T1000 (cell line): ENCODE measurements at places on chromosomes 16 and 17.

- peak; percentile 20 for DNase-seq
These were observed 39.3 kb downstream of the MSI2 start for GRCh38 chr17:57295526-57296023.

DNA sequence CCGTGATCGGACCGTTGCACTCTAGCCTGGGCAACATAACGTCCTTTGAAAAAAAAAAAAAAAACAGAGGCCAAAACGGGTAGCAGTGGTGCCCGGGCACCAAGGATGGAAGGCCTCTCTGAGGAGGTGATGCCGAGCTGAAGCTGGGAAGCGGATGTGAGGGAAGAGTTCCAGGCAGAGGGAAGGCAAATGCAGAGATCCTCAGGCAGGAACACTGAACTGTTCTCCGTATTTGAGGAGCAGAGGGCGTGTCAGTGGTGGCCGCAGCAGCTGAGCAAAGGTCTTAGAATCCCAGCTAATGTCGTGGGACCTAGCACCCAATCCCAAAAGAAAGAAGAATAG is 656 bp upstream of the KCTD13 start:
- no peak for DNase-seq

- DNase-seq = no peak
These were observed 29.8 kb upstream of the SALL1 start for GRCh38 chr16:51180719-51181502.

- peak; percentile 25 for DNase-seq
These were observed 42.6 kb upstream of the AXIN2 start for GRCh38 chr17:65604070-65604469.

DNA sequence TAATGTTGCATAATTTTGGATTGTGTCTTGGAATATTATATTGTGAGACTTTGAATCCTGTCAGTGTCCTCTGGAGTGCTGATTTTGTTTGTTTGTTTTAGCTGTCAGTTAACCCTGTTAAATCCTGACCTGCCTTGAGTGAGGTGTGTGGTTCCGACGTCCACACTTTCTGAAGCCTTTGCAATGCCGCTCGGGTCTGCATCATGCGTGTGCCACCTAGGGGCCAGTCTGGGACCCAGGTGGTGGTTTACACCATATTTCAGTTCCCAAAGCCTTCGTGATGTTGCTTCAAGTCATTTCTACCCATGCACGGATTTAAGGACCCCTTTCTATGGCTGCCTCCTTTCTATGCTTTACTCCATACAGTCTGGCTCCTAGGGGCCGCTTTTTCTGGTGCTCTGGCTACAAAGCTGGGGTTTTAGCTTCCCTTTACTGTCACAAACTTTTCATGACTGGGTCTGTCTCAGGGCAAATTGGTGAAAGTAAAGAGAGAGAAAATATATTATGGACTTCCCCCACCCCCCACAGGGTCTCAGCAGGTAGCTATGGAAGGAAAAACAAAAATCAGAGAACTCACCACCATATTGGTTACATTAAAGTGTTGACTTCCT is 11.4 kb upstream of the OR4D1 start:
- DNase-seq = no peak

DNA sequence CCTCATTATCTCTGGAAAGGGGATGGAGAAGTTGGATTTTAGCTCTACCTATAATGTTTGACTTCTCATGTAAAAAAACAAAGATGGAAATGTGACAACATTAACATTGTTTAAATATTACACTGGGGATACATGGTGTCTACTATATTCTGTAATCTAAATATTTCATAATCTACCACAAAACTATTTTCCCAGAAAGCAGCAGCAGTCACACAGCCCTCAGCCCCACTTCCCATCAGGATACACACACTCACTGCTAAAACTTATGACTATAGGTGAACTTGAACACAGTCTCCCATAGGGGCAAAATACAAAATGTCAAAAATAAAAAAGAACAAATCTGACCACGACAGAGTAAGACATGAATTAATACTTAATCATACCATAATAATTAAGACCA is 95.7 kb downstream of the KANSL1 start:
- DNase-seq = no peak

DNA sequence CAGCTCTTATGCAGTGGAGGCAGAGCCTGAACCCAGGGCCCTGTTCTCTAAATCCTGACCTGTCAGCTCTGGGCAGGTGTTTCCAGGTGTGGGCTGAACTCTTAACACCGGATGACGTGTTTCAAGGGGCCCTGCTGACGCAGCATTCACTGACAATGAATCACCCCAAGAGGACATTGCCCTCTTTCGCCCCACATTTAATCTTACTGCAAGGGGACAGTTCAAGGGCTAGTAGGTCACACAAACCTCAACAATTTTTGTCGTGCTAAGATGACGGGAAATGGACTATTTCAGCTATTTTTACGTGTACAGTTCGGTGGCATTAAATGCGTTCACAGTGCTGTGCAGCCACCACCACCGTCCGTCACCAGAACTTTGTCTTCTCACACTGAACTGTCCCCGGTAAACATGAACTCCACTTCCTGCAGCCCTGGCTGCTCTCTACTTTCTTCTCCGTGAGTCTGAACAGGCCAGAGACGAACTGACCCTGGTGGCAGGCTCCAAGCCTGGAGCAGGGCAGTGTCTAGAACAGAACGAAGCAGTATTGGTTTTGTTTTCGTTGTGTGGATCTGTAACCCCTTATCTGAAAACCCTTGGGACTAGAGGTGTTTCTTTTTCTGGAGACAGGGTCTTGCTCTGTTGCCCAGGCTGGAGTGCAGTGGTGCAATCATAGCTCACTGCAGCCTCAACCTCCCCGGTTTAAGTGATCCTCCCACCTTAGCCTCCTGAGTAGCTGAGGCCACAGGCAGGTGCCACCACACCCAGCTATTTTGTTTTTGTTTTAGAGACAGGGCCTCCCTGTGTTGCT is 88.4 kb upstream of the CIBAR2 start:
- no peak for DNase-seq

DNA sequence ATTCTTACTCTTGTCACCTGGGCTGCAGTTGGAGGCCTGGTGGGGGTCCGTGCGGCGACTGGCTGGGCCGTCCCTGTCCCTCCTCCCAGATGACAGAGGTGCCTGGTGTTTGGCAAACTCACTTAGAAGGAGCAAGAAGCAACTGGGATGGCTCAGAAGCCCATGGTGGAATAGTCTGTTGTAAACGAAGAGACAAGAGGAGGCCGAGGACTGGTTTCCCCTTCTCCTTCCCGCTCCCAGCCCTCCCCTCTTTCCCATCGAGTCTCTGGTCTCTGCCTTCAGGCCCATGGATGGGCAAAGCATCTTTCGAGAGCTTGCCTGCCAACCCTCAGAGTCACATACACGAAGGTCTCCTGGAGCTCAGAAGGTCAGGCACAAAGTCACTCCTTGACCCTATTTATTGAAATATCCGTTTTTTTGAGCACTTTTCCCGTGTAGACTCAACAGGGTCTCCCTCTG is 364.4 kb downstream of the SEC14L1 start:
- DNase-seq = no peak

- no peak for DNase-seq
These were observed 32.3 kb downstream of the CLEC16A start for GRCh38 chr16:10976634-10977033.
